ENCODE measurements at places on chromosomes 7 and 10.

GRCh38 chr7:92478711-92479110, 965 bp upstream of the ERVW-1 start:
- no peak for DNase-seq

DNA sequence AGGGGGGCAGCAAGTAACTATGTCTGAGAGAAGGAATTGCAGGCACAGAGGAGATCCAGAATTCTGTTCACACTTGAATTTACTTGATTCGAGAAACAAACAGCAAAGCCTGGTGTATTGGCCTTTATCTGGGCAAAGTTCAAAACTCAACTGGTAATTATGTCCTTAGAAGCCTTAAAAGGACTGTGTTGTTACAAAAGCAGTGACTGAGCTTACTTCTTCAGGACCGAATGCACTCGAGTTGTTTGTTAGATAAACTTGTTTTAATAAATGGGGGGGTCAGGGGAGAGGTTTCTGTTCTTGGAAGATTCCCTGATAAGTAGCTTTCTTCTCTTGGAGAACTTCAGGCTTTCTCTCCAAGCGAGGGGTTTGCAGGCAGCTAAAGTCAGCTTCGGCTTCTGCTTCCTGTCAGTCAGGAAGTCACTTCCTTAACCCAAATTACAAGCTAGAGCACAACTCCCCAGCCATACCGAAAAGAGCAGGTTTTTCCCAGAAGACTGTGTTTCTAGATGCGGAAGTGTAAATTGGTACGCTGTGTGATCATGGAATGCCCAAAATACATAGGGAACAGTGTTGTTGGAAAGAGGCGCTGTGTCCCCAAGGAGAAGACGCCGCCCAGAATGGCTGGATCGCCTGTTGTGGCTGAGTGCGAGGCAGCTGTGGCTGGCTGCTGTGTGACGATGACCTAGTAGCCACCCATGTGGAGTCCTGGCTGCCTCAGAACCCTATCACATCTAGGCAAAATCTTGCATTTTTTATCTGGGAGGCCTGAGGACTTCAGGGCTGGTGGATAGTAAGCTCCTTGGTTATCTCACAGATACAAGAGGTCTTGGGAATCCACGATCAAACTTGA, 110.4 kb downstream of the TCF7L2 start:
- DNase-seq, result no peak

DNA sequence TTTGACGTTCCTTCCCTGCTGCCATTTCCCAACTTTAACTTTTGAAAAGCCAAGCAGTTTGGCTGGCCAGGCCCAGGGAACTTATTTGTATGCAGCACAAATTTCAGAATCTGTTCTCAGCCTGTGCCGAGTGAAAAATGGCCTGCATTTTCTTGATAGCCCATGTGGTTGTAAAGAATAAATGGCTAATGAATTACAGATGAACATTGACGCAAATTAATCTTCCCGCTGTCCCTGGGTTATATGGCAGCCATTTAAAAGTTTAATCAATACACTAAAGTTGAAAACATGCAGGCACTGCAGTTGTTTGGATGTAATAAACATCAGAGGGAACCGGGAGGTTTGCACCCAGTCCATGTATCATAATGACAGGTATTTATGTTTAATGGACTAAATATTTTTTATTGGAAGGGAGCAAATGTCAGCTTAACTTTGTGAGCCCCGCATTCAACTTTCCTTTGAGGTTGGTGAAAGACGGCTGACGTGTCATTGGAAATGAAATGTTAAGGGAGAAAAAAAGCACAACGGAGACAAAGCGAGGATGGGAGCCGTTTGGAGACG, 1092.4 kb downstream of the LRMDA start:
- DNase-seq, result no peak

DNA sequence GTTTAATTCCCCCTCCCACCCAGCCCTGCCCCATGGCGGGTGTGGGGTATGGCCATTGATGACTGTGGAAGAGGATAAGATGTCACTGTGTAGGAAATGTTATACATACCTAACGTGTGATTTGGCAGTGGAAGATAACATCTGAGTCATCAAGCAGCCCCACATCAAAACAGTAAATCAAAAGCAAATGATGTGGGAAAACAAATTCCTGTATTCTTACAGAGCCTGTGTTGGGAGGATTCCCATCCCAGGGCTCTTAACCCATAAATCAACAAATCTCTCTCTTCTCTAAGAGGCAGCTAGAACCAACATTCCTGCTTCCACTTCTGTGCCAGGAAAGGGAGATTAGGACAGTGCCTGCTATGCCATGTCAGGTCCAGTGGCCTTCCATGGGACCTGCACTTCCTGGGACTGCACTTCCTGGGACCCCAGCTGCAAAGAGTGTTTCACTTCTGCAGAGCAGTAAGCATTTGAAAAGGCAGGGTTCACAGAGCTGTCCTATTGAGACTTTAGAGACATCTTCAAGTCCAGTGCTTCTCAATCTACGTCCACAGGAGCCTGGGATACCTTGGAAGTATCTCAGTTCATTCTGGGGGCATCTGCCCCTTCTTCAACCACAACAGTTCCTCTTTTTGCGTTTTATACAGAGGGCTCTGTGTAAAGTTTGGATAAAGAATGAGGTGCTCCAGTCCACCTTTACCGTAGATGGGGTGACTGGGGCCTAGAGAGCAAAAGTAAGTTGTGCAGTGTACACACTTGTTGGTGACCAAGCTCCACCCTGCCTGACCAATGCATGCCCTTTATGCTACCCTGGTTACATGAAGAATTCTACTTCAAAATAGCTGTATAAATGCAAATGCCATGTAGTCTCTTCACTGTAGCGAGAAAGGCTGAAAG, 45.7 kb downstream of the ATXN7L1 start:
- DNase-seq, result no peak

DNA sequence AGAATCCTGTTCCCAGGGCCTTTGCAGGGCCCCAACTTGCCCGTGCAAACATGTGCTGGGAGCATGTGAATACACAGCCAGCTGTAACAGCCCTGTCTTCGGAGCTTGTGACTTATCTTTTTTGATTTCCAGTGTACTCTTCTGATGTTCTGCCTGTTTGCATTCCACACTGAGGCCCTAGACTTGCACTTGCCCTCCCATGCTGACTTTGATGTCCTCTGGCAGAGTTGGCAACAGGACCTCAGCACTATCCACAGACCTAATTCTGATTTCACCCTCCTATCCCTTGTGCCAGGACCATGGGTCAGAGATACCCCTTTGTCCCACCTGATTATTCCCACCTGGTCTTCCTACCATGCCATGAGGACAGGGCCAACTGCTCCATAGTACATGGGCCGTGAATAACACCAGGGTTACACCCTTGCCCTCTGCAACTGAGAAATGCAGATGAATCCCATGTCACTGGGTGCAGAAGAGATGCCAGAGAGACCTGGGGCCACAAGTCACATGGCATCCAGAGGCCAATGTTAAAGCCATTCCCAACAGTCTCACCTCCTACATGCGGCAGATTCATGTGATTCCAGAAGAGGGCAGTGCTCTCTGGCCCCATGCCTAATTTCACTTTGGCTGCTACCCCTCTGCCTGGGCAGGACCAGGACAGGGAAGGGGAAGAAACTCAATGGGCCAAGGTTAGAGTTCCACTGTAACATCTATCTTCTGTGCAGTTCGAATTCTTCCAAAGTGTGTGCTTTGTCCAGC, 43.0 kb downstream of the SCRN1 start:
- peak; percentile 52 for DNase-seq

GRCh38 chr7:45594745-45595535, 20.8 kb downstream of the ADCY1 start:
- no peak for DNase-seq

DNA sequence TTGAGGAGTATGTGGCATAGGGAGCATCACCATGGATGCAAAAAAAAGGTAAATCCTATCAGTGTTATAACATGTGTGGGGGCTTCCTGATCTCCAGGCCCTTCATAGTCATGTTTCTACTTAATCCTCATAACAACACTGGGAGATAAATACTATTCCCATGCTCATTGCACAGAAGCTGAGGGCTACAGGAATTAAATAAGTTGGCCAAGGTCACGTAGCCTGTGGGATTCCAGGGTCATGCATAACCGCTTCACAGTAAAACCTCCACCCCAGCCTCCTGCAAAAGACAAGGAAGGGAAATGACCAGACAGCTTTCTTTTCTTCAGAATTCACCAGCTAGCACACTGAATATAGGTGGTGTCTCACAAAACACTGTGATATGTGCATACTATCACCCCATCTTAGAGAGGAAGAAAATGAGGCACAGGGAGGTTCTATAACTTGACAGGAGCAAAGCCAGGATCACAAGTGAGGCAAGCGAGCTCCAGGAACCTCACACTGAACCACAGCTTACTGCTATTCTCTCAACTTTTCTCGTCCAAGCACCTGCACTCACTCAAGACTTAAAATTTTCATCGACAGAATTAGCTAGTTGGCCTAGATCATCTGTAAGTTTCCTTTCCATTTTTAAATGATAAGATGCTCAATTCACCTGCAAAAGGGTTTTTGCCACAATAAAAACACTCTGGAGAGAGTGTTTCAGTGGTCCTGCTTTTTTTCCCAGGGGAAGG, 13.4 kb downstream of the JAZF1 start:
- DNase-seq, result no peak

GRCh38 chr7:24492576-24492975, 80.7 kb upstream of the PALS2 start:
- DNase-seq, result no peak

- DNase-seq, result no peak
Measured at GRCh38 chr10:111203615-111204014, 126.8 kb downstream of the ADRA2A start.

DNA sequence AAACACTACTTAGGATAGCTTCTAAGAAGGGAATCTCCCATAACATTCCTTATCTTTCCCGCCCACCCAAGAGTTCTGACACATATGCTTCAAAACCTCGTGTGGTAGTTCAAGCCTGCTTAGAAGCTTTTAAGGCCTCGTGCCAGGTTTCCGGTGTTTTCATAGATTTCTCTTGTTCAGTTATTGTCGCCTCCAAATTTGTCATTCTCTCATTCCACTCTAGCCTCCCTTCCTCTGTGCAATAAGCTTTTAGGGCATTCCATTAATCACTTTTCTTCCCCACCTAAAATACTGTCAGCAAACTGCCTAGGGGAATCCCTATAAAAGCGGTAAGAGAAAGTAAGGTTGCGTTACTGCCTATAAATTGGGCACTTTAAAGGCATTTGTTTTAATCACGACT, 718 bp upstream of the BPGM start:
- DNase-seq, result peak; percentile 23

GRCh38 chr7:159094023-159094740, 50.5 kb downstream of the VIPR2 start:
- DNase-seq, result no peak

- no peak for DNase-seq
Measured at GRCh38 chr10:70886921-70887665, 1.3 kb downstream of the PCBD1 start.

- DNase-seq, result no peak
Measured at GRCh38 chr7:100840470-100841100, 11.9 kb upstream of the SLC12A9 start.

DNA sequence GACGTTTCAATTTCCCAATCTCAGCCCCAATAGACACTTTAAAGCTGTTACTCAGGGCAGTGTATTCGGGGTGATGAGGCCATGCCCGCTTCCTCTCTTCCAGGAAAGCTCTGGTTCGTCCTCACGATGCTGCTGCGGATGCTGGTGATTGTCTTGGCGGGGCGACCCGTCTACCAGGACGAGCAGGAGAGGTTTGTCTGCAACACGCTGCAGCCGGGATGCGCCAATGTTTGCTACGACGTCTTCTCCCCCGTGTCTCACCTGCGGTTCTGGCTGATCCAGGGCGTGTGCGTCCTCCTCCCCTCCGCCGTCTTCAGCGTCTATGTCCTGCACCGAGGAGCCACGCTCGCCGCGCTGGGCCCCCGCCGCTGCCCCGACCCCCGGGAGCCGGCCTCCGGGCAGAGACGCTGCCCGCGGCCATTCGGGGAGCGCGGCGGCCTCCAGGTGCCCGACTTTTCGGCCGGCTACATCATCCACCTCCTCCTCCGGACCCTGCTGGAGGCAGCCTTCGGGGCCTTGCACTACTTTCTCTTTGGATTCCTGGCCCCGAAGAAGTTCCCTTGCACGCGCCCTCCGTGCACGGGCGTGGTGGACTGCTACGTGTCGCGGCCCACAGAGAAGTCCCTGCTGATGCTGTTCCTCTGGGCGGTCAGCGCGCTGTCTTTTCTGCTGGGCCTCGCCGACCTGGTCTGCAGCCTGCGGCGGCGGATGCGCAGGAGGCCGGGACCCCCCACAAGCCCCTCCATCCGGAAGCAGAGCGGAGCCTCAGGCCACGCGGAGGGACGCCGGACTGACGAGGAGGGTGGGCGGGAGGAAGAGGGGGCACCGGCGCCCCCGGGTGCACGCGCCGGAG, 2.6 kb downstream of the GJD4 start:
- no peak for DNase-seq

- peak; percentile 92 for DNase-seq
Measured at GRCh38 chr7:101733713-101734475, 83.5 kb upstream of the CUX1 start.

GRCh38 chr10:130371666-130372065, 235.5 kb downstream of the GLRX3 start:
- no peak for DNase-seq

GRCh38 chr10:121183236-121183635, 332.1 kb downstream of the WDR11 start:
- DNase-seq, result no peak

- DNase-seq, result no peak
Measured at GRCh38 chr10:128068398-128069285, 57.6 kb downstream of the MKI67 start.

- no peak for DNase-seq
Measured at GRCh38 chr7:7918736-7919448, 49.7 kb upstream of the GLCCI1 start.

DNA sequence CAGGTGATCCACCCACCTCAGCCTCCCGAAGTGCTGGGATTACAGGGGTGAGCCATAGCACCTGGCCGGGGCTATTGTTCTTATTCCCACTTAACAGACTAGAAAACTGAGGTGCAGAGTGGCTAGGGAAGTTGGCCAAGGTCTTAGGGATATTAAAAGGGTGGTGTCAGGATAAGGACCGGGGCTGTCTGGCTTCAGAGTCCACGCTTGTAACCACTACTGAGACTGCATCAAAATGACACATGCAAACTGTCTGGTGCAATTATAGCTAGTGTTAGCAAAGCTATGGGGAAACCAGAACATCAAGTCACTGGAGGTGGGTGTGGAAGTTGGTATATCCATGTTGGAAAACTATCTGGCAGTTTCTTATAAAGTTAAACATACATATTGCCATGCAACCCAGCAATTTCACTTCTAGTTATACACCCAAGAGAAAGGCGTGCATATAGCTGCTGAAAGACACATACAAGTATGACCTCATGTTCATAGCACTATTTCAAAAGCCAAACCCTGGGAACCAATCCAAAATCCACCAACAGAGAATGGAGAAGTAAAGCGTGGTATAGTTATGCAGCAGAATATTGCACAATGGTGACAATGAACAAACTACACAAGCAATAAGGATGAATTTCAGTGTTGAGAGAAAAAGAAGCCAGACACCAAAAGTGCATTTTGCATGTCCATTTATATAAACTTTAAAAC, 33.9 kb upstream of the EEPD1 start:
- peak; percentile 24 for DNase-seq

Data from RPMI8226 (cell line).